ENCODE measurements at places on chromosomes 2 and 18.

DNA sequence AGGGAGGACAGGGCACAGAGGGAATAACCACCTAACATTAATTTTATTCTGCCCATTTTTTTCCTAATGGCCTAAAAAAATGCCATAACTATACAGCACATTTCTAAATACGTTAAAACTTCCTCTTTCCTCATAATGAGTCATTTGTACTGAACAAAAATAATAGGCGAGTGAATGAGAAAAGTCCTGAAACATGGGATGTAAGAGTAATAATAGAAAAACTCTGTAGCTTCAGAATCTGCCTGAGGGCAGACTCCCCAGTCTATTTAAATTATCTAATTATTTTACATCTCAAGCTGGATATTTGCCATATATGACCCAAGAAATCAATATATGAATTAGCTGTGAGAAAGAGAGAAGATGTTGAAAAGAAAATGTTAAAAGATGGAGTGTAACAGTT lies 285.1 kb downstream of the TMX3 start:
- DNase-seq, result no peak

- DNase-seq, result no peak
Measured at GRCh38 chr2:45224321-45224992, 215.2 kb upstream of the SIX2 start.

- DNase-seq, result no peak
Measured at GRCh38 chr18:48800876-48801727, 149.7 kb downstream of the SMAD7 start.

GRCh38 chr2:209049608-209050007 lies 374.2 kb upstream of the MAP2 start:
- DNase-seq, result no peak

- no peak for DNase-seq
Measured at GRCh38 chr2:44941551-44942234, at the start of gene SIX3. TSS of gene SIX3 (plus strand) at chr2:44941702. CDS start at chr2:44942105, 403 bp downstream.

- no peak for DNase-seq
Measured at GRCh38 chr2:202771336-202771735, 100.2 kb downstream of the ICA1L start.

DNA sequence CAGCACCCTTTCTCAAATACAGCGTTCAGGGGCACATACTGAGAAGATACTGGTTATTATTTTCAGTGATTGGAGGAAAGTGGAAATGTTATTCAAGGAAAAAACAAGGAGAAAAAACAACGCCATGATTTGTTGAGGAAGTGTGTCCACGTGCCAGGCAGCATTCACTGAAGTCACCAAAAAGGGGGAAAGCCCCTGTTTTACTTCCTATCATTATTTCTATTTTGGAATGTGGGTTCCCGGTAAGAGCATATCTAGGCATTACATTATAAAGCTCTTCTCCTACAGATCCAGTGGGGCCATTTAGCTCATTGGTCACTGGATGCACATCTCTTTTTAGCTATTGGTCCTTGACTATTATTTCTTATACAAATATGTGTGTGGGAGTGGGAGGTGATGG lies 518.7 kb downstream of the TXNL1 start:
- no peak for DNase-seq

GRCh38 chr2:231388725-231389346 lies 6.7 kb upstream of the B3GNT7 start:
- DNase-seq, result no peak

DNA sequence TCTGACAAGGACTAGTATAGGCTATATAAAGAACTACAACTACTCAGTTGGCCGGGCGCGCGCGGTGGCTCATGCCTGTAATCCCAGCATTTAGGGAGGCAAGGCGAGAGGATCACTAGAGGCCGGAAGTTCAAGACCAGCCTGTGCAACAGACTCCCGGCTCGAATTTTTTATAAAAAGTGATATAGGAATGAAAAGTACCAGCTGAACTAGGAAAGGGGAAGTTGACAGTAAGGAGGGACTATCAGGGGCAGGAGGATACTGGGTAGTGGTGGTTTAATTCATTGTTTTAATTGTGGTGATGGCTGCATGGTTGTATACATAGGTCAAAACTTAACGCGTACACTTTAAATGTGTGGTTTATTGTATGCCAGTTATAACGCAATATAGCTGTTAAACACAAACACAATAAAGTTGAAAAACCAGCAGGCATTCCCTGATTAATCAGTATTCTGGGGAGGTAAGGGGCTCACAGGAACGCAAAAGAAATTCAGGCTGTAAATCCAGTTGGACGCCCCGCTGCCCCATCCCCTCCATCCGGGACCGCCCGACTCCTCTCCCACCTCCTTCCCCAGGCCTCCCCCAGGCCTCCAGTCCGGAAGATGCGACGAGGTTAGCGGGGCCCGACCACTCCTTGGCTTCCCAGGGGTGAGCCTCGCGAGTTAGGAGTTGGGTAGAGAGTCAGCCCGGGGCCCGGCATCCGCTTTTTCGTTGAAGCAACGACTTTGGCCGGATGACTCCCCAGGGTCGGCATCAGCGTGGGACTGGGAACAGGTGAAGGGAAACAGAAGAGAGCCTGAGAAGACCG lies 746 bp upstream of the POLR1B start:
- no peak for DNase-seq

- no peak for DNase-seq
Measured at GRCh38 chr18:62954366-62954765, 239.0 kb downstream of the PHLPP1 start.

DNA sequence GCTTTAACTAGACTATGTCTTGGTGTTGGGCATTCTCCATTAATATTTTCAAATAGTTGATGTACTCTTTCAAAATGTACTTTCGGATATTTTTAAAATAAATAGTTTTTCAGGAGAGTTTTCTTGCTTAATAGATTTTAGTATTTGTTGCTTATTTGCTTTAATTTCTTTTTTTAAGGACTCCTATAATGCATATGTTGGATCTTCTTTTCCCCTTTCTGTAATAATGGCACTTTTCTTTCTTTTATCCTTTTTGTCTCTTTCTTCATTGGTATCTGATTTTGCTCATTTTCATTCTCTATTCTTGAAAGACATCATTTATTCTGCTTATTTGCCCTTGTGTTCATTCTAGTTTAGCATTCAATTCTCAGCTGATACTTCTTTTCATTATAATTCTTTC lies 791.6 kb downstream of the GALR1 start:
- no peak for DNase-seq

DNA sequence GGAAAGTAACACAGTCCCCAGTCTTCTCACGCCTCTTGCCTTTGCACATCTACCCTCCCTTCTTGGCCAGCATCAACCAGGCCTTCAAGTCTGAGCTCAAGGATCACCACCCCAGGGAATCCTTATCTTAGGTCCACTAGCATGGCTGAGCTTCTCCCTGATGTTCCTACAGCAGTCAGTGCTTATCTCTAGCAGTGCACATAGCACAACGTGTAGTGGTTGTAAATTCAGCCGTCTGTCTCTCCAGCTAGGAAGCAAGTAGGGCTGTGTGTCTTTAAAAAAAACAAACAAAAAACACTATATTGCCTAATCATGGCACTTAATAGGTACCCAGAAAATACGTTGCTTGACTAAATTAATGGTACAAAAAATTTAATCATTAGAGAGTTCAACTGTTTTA lies 29.2 kb downstream of the KCNG3 start:
- no peak for DNase-seq

- no peak for DNase-seq
Measured at GRCh38 chr2:4900861-4901770, 791.1 kb upstream of the SOX11 start.

- DNase-seq, result no peak
Measured at GRCh38 chr2:80496346-80496745, 191.8 kb upstream of the LRRTM1 start.

DNA sequence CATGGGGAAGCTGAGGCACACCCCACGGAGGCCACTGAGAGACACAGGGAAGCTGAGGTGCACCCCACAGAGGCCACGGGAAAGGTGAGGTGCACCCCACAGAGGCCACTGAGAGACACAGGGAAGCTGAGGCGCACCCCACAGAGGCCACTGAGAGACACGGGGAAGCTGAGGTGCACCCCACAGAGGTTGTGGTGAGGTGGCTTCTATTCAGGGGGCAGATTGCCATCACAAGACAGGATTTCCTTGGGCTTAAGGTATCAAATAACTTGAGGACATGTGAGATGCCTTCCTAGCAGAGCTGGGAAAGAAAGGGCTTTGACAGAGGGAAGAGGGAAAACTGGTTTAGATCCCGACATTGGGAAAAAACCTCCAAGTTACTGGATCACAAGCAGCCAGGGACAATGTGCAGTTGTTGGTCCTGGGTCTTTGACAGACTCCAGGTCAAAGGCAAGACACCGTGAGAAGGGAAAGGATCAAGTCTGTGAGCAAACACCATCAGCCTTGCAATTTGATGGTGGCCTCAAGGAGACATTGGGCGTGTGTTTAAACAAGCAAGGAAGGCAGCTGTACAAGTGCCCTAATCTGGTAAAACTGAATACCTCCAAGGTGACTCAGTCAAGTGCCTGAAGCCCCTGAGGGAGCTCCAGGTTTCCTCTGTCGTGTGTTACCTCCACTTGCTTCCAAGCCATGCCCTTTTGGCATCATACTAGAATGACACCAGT lies 133.2 kb upstream of the EPAS1 start:
- no peak for DNase-seq

DNA sequence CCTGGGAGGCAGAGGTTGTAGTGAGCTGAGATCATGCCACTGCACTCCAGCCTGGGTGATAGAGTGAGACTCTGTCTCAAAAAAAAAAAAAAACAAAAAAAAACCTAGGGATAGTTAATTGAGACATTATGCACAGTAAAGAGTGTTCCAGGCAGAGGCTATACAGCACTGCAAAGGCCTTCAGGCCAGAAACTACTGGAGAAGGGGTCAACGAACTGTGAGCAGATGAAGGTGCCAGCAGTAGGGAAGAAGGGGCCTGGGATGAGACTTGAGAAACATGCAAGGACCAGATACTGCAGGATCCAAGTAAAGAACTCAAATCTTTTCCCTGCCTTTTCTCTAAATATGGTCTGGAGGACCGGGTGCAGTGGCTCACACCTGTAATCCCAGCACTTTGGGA lies 26.0 kb upstream of the PCBP1 start:
- no peak for DNase-seq

DNA sequence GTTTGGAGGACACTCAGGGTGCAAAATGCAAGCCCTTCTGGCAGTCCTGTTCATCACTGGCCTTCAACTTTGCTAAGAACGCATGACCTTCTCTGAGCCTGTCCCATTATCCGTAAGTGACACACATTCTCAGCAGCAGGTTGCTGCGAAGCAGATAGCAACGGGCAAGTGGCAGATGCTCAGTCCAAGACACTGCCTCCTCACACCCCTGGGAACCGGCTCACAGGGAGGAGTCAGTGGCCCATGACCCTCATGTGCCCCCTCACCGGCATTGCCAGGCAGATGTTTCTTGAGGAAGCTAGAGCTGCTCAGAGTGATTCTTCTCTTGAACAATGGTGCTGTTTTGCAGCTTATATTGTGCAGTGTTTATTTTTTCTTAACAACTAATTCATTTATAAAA lies 737.2 kb upstream of the HS6ST1 start:
- no peak for DNase-seq

GRCh38 chr18:59012815-59013705 lies 126.6 kb upstream of the SEC11C start:
- DNase-seq, result no peak

GRCh38 chr2:17309181-17309580 lies 209.1 kb downstream of the RAD51AP2 start:
- DNase-seq, result no peak

DNA sequence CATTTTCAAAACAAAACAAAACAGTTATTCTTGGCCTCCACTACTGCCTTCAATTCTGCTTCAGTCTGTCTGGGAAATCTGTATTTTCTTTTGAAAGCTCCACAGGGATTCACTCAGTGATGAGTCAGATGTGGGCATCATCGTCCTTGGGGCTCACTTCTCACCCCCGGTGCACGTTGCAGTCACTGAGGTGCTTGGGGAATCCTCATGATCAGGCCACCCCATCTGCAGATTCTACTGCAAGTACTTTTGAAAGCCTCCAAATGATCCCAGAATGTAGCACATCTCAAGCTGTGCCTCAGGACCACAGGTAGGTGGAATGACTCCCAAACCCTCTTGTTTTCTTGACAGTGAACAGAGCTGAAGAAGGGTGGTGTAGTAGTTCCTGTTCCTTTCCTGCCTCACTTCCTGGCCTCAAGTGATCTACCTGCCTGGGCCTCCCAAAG lies 34.3 kb downstream of the LPIN2 start:
- no peak for DNase-seq

DNA sequence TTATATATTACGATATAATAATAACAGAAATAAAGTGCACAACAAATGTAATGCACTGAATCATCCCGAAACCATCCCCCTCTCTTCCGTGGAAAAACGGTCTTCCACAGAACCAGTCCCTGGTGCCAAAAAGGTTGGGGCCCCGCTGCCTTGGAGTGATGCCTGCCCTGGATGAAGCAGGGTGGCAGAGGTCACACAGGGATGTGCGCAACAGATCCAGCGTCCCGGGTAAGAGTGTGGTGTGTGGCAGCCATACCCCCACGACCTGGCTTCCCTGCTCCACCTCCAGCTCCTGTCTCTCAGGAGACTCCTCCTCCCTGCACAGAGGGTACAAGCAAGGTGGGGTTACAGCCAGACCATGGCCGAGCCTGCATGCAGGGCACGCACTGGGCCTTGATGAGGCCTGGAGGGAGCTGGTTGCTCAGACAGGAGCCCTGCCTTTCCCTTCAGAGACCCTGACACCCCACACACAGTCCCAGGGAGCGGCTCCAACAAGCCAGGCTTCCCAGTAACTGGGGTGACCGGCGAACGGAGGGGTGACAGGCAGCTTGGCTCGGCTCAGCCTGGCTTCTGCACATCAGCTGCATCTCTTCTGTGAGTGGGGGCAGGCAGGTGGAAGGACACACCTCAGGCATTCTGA lies 41.1 kb downstream of the TFCP2L1 start:
- no peak for DNase-seq

DNA sequence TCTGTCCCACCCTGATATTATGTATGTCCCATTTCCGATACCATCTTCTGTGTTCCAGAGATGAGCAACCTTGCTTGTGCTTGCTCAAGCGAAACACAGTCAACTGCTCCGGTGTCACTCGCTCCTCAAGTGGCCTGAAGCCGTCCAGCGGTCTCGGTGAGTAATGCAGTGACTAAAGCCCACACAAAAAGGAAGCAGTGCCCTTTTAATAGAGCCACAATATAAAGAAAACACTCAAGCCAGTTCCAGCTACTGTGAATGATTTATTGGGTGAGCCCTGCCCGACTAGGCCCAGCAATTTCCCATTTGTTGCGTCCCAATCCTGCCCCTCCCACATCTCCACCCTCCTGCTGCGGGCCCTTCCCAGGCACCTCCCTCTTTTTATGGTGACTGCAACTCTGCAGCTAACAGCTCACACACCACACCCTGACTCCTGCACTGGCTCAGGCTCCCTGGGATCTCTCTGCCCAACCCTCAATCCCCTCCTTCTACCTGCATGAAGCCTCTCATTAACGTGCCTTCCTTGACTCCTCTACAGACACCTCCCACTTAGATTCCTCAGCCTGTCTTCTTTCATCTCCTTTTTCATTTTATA lies 44.2 kb upstream of the DSC1 start:
- no peak for DNase-seq
